Psoas muscle (tissue), 8 donors: ENCODE measurements at places on chromosomes 6 and 20. TPM values are rescaled to one million over a fixed set of nuclear protein-coding genes. Genes with fewer than 3 reads are reported as not detected.

The TPX2 gene
- total RNA-seq = 1.1 TPM

DNA sequence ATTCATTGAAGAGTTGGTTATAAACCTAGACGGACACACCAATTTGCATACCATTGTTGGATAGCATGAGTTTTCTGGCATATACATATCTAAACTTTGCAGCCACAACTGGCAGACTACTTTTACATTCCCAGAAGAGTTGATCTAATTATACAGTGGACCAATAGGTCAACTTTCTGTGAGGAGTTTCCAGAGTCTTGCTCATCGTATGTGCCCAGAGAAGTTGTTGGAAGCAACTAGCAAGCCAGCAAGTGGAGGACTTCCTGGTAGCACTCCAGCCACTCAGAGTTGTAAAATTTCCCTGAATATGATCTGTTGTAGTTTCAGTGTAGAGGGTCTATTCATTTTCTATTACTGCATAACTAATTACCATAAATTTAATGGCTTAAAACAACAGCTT, 47.1 kb upstream of the FAM184A start:
- no peak for DNase-seq
- H3K27me3 ChIP-seq = no peaks in the 10 kb centered on the region
- H3K4me3 ChIP-seq = no peak overlapping the region
- H3K36me3 ChIP-seq = no peaks in the 10 kb centered on the region

GRCh38 chr6:20319520-20320357, 81.9 kb upstream of the E2F3 start:
- H3K27me3 ChIP-seq = no peaks in the 10 kb centered on the region
- H3K4me3 ChIP-seq = no peak overlapping the region
- DNase-seq = peak; percentile 20
- peaks cover 2% of the 10 kb centered on the region for H3K4me1 ChIP-seq

The VWA7 gene
- 7.9 TPM for total RNA-seq

DNA sequence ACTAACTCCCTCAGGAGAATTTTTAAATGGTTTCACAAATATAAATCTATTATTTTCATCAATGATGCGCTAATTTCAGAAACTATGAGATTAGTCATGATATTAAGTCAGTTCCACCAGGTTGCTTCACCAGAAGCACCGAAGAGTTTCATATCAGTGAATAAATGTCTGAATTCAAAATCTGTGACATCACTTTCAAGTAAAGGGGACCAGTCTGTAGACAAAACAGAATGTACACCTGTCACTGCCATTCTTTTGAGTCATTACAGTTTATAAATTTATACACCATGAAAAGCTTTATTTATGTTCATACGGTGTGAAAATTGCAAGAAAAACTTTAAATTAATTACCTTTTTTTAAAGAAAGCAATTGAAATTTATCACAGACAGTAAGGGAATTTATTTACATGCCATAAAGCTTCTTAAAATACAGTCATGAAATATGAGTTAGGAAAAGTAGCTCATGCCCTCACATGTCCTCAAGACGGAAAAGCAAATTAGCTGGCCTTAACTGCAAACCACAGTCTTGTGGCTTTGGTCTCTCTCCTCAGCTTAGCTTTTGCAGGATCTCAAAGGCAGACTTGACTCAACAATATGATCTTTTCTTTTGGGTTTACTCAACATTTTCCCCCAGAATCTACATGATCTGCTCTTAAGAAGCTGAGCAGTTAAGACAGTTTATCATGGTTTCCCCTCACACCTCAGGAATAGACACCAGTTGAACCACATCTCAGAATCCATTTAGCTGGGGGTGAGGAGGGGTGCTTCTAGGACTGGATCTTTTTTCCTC, 177.7 kb upstream of the MCHR2 start:
- H3K27ac ChIP-seq = no peak overlapping the region
- H3K27me3 ChIP-seq = no peaks in the 10 kb centered on the region
- H3K4me3 ChIP-seq = no peak overlapping the region
- no peaks in the 10 kb centered on the region for H3K36me3 ChIP-seq
- DNase-seq = no peak
- H3K4me1 ChIP-seq = peaks cover 6% of the 10 kb centered on the region

The WFDC5 gene
- not detected for total RNA-seq

DNA sequence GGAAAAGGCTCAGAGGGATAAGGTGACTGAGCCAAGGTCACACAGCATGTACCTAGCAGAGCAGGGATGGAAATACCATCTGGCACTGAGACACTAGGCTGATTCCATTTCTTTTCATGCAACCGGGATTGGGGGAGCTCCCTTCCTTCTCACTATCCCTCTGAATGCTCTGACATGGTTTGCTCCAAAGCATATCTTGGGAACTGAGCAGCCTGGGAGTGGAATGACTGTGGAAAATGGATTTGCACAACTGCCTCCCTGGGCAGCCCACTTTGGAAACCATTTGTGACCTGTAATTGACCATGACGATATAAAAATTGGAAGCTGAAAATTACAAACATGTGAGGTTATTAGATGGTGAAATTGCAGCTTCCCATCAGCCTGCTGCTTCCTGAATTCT, 309.0 kb upstream of the CHD6 start:
- H3K27me3 ChIP-seq = no peaks in the 10 kb centered on the region
- H3K27ac ChIP-seq = no peak overlapping the region
- H3K4me1 ChIP-seq = no peaks in the 10 kb centered on the region
- DNase-seq = no peak

GRCh38 chr6:128560966-128561365, 40.6 kb upstream of the PTPRK start:
- no peaks in the 10 kb centered on the region for H3K4me1 ChIP-seq
- no peaks in the 10 kb centered on the region for H3K36me3 ChIP-seq
- no peaks in the 10 kb centered on the region for H3K27me3 ChIP-seq
- DNase-seq = no peak

The NOX3 gene
- total RNA-seq = not detected

- H3K36me3 ChIP-seq = no peaks in the 10 kb centered on the region
- H3K27ac ChIP-seq = no peak overlapping the region
- H3K4me3 ChIP-seq = no peak overlapping the region
- no peaks in the 10 kb centered on the region for H3K27me3 ChIP-seq
- no peak for DNase-seq
- no peaks in the 10 kb centered on the region for H3K4me1 ChIP-seq
Measured at GRCh38 chr20:40561187-40561586, 127.8 kb downstream of the MAFB start.

DNA sequence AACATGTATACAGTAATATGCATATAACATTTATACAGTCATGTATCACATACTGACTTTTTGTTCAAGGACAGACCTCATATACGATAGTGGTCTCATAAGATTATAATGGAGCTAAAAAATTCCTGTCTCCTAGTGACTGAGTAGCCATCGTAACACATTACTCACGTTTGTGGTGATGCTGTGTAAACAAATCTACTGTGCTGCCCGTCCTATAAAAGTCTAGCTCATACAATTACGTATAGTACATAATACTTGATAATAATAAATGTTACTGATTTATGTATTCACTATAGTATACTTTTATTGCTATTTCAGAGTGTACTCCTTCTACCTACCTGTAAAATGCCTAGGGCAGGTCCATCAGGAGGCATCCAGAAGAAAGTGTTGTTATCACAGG, 17.4 kb downstream of the SERAC1 start:
- no peaks in the 10 kb centered on the region for H3K36me3 ChIP-seq
- no peak for DNase-seq
- no peaks in the 10 kb centered on the region for H3K4me1 ChIP-seq
- no peaks in the 10 kb centered on the region for H3K27me3 ChIP-seq
- no peak overlapping the region for H3K27ac ChIP-seq

The C6orf58 gene
- not detected for total RNA-seq

- no peaks in the 10 kb centered on the region for H3K36me3 ChIP-seq
- H3K4me3 ChIP-seq = no peak overlapping the region
- no peaks in the 10 kb centered on the region for H3K27me3 ChIP-seq
- no peak overlapping the region for H3K27ac ChIP-seq
- peaks cover 8% of the 10 kb centered on the region for H3K4me1 ChIP-seq
Measured at GRCh38 chr6:34525431-34526175, 30.5 kb downstream of the SPDEF start.

GRCh38 chr6:21199262-21199661, 394.3 kb upstream of the SOX4 start:
- H3K36me3 ChIP-seq = no peaks in the 10 kb centered on the region
- no peak for DNase-seq
- H3K27ac ChIP-seq = no peak overlapping the region
- H3K4me3 ChIP-seq = no peak overlapping the region
- H3K27me3 ChIP-seq = no peaks in the 10 kb centered on the region

DNA sequence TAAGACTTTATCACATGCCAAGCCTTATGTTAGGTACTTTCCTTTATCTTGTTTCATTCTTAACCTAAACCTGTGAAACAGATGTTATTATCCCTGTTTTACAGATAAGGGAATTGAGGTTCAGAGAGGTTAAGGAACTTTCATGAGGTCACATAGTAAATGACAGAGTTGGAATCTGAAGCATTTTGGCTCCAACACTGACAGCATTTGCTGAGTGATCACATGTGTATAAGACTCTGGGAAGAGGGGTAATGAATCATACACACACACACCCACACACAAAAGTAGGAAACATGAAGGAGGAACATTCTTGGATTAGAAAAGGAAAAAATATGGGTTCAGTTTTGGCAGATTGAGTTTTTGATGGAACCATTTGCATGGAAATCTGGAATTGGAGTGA, 212.5 kb downstream of the GJA1 start:
- no peak for DNase-seq
- no peak overlapping the region for H3K4me3 ChIP-seq
- H3K27me3 ChIP-seq = no peaks in the 10 kb centered on the region
- H3K4me1 ChIP-seq = no peaks in the 10 kb centered on the region

- H3K27ac ChIP-seq = no peak overlapping the region
- H3K4me1 ChIP-seq = peaks cover 3% of the 10 kb centered on the region
- H3K4me3 ChIP-seq = no peak overlapping the region
- no peak for DNase-seq
Measured at GRCh38 chr6:104771258-104771832, 88.4 kb downstream of the HACE1 start.

- H3K27ac ChIP-seq = no peak overlapping the region
- no peaks in the 10 kb centered on the region for H3K27me3 ChIP-seq
- DNase-seq = no peak
- no peaks in the 10 kb centered on the region for H3K4me1 ChIP-seq
- H3K4me3 ChIP-seq = no peak overlapping the region
Measured at GRCh38 chr6:158205169-158205944, 37.2 kb downstream of the GTF2H5 start.

- H3K4me1 ChIP-seq = no peaks in the 10 kb centered on the region
- H3K36me3 ChIP-seq = no peaks in the 10 kb centered on the region
- H3K4me3 ChIP-seq = no peak overlapping the region
- DNase-seq = no peak
Measured at GRCh38 chr6:133613211-133613610, 275.7 kb upstream of the TCF21 start.

The CCDC170 gene
- total RNA-seq = 0.21 TPM

The FERMT1 gene
- 1.0 TPM for total RNA-seq

The PSMG4 gene
- 19.7 TPM for total RNA-seq

DNA sequence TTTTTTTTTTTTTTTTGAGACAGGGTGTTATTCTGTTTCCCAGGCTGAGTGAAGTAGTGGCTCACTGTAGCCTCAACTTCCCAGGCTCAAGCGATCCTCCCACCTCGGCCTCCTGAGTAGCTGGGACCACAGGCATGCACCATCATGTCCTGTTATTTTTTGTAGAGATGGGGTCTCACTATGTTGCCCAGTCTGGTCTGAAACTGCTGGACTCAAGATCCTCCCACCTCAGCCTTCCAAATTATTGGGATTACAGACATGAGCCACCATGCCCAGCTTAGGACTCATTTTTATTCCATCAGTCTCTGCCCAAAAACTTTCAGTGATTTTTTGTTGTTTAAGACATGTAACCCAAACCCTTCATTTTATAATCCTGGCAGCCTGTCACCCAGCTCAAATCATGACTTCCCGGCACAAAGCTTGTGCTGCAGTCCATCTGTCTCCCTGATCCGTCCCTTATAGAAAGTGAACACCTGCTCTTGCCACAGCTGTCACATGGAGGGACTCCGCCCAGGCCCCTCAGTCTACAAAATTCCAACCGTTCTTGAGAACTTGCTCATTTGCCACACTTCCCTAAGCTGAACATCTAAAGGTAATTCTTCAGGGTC, 183.9 kb upstream of the JARID2 start:
- H3K27ac ChIP-seq = peak overlapping the region; percentile 86
- no peak overlapping the region for H3K4me3 ChIP-seq
- H3K27me3 ChIP-seq = no peaks in the 10 kb centered on the region
- DNase-seq = no peak

- DNase-seq = peak; percentile 81
- no peak overlapping the region for H3K27ac ChIP-seq
- H3K4me1 ChIP-seq = no peaks in the 10 kb centered on the region
- H3K4me3 ChIP-seq = no peak overlapping the region
- H3K36me3 ChIP-seq = no peaks in the 10 kb centered on the region
Measured at GRCh38 chr6:159505140-159505922, 187.7 kb downstream of the SOD2 start.

The SLA2 gene
- 0.34 TPM for total RNA-seq

DNA sequence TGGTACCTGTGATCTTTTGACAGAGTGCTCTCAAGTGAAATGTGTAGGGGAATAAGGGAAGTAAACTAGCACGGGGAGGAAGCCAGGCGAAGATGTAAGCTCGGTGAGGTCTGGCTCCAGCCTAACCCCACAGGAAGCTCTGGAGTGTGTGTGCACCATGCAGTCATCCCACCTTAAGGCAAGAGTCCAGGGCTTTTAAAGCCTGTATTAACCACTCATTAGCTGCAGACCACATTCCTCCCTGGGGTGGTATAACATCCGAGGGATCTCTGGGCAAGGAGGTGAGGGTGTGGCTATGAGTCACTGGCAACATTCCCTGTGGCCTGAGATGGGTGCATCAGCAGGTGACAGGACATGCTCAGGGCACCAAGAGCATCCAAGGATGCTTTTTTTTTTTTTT, 12.5 kb upstream of the RANBP9 start:
- no peaks in the 10 kb centered on the region for H3K36me3 ChIP-seq
- no peaks in the 10 kb centered on the region for H3K27me3 ChIP-seq
- no peak for DNase-seq
- H3K4me1 ChIP-seq = no peaks in the 10 kb centered on the region
- H3K27ac ChIP-seq = no peak overlapping the region
- no peak overlapping the region for H3K4me3 ChIP-seq

DNA sequence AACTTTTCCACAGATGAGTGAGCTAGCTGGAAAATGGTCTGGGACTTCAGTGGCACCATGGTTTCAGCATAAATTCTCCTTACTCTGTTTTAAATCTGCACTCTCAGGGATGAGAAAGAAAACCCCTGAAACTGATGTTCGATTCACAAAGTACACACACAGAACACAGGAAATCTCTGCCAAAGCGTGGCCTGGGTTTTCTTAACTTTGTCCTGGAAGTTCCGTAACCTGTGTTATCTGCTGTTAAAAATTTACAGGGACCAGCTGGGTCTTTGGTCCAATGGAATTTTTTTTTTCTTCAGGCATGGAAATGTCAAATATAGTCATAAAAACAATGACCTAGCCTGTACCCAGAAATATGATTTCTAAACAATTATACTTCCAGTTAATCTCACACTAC, 7.3 kb downstream of the SCML4 start:
- DNase-seq = no peak
- no peak overlapping the region for H3K27ac ChIP-seq
- no peaks in the 10 kb centered on the region for H3K36me3 ChIP-seq
- H3K4me1 ChIP-seq = peaks cover 14% of the 10 kb centered on the region
- H3K4me3 ChIP-seq = no peak overlapping the region
- no peaks in the 10 kb centered on the region for H3K27me3 ChIP-seq

The LAMA2 gene
- total RNA-seq = 33.9 TPM

The MEP1A gene
- total RNA-seq = not detected

- H3K27me3 ChIP-seq = no peaks in the 10 kb centered on the region
- no peak for DNase-seq
- peaks cover 12% of the 10 kb centered on the region for H3K4me1 ChIP-seq
- H3K4me3 ChIP-seq = no peak overlapping the region
- H3K27ac ChIP-seq = no peak overlapping the region
Measured at GRCh38 chr6:13372076-13372475, 43.7 kb upstream of the TBC1D7 start.

GRCh38 chr6:69220375-69220774, 576.4 kb downstream of the LMBRD1 start:
- H3K27me3 ChIP-seq = no peaks in the 10 kb centered on the region
- no peaks in the 10 kb centered on the region for H3K36me3 ChIP-seq

The TP53TG5 gene
- total RNA-seq = 0.38 TPM
